KG1 (cell line): ENCODE measurements at places on chromosomes 11 and 22.

- no peak for DNase-seq
Observed at GRCh38 chr22:43275545-43276317, 67.4 kb downstream of the SCUBE1 start.

DNA sequence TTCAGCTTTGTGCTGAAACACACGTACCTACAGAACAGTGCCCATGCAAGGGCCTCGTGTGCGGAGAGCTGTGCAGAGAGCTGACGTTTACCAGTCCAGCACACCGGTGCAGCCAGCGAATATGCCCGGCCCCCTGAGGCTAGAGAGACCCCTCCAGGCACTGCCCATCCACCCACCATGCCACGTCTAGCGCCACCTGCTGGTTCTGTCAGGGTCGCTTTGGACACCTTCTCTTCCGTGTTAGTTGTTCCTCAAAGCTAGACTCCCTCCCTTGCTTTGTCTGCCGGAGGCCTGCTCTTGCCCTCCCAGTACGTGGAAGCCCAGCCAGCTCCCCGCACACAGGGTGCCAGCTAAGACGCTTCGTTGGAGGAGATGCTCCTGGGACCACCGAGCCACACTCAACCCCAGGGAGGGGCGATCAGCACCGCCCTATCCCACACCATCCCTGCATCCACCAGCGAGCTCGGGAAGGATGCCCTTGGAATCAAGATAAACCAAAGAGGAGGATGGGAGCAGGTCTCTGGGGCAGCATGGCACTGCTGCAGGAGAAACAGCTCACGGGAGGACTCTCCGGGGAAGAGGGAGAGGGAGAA, 43.4 kb downstream of the CPT1A start:
- DNase-seq, result no peak

DNA sequence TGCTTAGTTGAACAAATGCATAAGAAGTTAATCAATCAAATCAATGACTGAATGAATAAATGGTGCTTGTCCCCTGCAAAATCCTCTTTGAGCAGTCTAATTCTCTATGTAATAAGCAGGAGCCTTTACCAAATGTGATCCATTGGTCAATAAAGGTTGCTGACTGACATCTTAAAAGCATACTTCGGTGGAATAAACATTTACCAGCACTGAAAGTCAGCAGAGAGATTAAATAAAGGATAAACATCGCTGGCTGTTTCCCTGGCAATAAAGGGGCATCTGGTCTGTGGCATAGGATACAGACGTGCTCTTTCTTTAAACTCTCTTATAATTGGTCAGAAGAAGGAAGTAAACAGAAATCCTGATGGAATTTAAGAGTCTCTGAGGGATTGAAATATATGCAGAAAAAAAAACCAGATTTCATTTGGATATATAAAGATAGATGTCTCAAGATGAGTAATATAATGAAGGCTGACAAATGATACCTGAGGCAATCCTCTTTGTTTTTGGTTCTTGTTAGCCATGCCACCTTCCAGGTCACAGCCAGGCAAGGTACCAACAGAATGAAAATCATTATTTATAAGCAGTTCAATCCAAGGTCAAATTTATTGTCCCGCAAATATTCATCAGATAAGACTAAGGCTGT, 578.4 kb upstream of the CCDC90B start:
- DNase-seq, result no peak

DNA sequence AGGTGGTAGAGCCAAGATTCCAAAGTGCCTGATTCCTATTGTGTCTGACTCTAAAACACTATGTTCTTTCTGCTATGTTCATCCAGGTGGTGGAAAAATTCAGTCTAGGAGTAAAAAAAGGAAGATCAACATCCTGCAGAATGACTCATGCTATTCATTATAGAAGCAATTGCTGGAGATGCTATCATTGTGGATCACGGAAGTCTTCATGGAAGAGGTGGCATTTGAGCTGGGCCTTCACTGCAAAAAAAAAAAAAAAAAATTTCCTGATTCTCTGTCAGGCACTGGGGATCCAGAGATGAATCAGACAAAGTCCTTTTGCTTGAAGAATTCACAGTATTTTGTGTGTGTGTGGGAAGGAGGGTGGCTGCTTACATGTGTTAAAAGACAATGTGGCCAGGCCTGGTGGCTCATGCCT, 1.4 kb upstream of the UVRAG start:
- DNase-seq, result no peak

DNA sequence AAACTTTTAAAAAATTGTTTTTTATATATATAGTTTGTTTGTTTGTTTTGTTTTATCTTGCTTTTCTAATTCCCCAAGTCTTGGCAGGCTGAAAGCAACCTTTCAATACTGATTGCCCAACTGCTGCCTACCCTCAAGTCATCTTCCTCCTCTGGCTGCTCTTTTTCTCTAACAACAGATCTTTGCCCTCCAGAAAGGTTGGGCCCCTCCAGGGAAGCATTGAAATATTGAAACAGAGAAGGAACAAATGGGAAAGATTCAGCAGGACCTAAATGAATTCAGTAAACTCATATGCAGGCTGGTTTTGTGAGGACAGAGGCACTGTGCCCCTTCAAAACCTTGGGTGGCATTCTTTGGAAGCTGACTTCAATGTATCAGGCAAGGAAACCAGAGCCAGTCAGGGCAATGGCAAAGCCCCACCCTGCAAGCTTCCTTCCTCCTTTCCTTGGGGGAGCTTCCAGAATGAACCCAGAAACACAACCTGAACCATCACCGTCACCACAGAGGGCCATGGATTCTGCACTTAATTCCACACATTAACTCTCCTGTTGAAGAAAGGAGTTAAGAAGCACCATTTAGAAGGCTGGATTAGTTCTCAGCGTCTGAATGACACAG, 815 bp upstream of the MS4A6A start:
- no peak for DNase-seq

GRCh38 chr11:44976576-44976975, 25.9 kb upstream of the TP53I11 start:
- DNase-seq, result no peak

DNA sequence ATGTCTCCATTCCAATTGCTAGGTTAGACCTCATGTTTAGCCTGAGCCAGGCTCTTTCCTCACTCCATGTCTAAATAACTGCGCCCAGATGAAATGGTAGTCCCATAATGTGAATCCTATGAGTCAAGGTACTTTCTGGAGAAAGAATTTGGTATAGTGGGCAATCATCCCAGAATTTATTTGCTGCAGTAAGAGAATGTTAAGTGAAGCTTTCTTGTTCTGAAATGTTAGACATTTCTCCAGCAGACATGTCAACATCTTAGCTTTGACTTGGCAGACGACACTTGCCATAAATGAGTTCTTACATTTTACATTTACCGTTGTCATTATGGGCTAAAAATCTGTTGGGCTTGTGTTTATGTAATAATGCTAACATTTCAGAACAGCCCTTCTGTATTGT, 165.2 kb downstream of the PGR start:
- DNase-seq, result no peak

GRCh38 chr11:118628861-118629549, 21.6 kb downstream of the PHLDB1 start:
- no peak for DNase-seq

DNA sequence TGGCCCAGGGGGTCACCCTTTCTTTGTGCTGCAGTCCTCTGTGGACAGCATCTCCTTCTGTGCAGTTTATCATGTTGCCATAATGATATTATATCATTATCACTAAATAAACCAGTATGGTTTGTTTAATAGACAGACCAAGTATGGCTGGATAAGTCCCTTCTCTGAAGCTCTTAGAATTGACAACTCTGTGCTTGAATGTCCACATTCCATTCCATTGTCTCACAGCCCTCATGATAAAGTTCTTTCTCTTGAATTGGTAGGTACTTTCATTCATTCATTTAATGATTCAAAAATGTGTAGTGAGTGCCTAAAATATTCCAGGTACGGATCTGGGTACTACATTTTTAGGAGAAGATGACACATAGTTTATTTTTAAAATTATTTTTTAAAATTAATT, 7.8 kb downstream of the RPS6KA4 start:
- no peak for DNase-seq

- DNase-seq, result no peak
Observed at GRCh38 chr11:72962084-72962483, 147.9 kb downstream of the ATG16L2 start.
